Activated naive CD4-positive, alpha-beta T cell treated with anti-CD3 and anti-CD28 coated beads, Interleukin-2, amount 10 ng/mL, durations not matched to agents 7 days and 5 days (primary cell): ENCODE measurements at places on chromosomes 11 and 22.

GRCh38 chr22:46578824-46579561, 41.2 kb upstream of the GRAMD4 start:
- no peak for DNase-seq

- no peak for DNase-seq
These were observed 889.7 kb upstream of the API5 start for GRCh38 chr11:42422090-42422489.

DNA sequence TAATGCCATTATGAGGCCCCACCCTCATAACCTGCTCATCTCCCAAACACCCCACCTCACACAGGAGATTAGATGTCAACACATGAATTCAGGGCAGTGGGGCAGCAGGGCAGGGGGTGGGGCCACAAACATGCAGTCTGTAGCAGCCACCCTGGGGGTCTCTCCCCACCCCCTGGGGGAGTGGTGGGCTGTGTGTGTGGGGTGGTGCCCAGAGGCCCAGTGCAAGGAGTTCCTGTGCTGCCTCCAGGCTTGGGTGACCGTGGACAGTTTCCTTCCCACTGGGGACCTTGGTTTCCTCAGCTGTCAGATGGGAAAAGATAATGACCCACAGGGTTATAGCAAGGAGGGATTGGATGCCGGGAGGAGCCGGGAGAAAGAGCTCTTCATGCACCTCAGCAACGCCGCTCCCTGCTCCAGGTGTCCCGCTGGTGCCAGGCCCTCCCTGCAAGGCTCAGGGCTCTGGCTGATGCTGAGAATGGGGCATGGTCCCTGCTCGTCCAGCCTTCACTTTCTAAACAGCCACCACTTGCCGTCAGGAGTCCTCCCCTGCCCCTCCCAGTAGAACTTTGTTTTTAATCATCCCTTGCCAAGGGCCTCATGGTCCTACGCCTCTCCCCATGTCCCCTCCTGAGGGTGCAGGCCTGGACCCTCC, 2.0 kb upstream of the MRGPRF start:
- DNase-seq, result no peak

DNA sequence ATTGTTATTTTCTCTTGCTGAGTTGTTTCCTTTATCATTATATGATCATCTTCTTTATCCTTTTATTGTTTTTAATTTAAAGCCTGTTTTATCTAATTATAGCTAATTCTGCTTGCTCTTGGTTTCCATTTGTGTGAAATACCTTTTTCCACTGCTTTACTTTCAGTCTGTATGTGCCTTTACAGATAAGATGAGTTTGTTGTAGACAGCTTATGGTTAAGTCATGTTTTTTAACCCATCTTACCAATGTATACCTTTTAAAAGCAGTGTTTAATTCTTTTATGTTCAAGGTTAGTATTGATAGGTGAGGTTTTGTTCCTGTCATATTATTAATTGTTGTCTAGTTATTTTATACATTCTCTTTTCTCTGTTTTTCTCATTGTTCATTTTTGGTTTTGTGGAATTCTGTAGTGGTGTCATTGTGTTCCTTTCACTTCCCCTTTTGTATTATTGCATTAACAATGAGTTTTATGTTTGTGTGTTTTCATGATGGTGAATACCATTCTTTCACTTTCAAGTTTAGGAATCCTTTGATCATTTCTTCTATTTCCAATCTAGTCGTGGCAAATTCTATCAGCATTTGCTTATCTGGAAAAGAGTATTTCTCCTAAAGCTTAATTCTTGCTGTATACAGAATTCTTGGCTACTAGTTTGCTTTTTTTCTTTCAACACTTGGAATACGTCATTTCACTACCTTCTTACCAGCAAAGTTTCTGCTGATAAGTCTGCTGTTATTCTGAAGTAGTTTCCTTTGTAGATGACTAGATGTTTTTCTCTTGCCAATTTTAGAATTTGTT, 21.8 kb downstream of the OR5AN1 start:
- DNase-seq, result no peak

DNA sequence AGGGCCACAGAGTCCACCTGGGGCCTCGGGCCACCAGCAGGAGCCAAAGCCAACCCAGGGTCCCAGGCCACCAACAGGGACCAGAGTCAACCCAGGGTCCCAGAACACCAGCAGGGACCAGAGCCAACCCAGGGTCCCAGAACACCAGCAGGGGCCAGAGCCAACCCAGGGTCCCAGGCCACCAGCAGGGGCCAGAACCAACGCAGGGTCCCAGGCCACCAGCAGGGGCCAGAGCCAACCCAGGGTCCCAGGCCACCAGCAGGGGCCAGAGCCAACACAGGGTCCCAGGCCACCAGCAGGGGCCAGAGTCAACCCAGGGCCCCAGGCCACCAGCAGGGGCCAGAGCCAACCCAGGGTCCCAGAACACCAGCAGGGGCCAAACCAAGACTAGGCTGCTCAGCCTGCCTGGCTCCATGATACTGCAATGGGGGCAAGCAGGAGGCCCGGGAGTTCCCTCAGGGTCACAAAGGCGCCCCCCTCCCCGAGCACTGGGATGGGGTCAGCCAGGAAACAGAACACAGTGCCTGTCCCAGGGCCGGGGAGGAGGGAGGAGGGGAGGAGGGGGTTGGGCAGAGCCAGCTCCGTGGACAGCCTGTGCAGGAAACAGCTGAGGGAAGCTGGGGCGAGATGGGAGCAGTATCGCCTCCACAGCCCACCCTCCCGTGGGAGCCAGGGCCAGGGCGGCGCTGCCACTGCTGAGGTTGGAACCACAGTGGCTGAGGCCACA, 62.0 kb upstream of the PRR5 start:
- no peak for DNase-seq

GRCh38 chr11:95364324-95365295, 133.6 kb upstream of the SESN3 start:
- DNase-seq, result no peak

DNA sequence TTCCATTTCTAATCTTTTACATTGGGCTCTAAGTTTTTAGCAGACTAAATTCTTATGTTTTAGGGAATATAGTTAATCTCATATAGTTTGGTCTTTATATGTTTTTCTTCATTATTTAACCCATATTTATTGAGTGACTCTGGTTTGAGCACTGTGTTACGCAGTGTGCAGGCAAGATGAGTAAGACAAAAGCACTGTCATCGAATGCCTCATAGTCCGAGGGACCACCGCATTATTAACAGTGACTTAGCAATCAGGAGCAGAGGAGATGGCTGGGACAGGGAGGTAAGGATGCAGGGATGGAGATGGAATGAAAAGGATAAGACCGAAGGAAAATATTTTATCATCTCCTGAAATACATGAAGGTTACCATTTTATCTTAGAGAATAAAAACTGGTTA, 65.2 kb upstream of the CTSC start:
- DNase-seq, result no peak

DNA sequence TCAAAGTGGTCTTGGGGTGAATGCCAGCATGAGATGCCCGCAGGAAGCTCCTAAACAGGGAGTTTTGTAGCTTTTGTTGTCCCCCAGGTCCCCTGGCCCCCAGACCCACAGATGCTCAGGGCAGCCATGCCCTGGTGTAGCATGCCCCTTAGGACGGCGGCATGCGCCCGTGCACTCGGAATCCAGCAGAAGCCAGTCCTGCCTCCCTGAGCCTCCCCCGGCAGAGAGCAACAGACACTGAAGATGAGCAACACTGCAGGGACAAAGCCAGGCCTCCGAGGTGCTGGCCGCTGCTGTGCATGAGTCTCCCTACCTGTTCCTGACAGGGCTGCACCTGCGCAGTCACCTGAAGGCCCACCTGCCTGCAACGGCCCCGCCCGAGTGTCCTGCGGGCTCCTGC, 59.1 kb downstream of the TRMU start:
- no peak for DNase-seq

DNA sequence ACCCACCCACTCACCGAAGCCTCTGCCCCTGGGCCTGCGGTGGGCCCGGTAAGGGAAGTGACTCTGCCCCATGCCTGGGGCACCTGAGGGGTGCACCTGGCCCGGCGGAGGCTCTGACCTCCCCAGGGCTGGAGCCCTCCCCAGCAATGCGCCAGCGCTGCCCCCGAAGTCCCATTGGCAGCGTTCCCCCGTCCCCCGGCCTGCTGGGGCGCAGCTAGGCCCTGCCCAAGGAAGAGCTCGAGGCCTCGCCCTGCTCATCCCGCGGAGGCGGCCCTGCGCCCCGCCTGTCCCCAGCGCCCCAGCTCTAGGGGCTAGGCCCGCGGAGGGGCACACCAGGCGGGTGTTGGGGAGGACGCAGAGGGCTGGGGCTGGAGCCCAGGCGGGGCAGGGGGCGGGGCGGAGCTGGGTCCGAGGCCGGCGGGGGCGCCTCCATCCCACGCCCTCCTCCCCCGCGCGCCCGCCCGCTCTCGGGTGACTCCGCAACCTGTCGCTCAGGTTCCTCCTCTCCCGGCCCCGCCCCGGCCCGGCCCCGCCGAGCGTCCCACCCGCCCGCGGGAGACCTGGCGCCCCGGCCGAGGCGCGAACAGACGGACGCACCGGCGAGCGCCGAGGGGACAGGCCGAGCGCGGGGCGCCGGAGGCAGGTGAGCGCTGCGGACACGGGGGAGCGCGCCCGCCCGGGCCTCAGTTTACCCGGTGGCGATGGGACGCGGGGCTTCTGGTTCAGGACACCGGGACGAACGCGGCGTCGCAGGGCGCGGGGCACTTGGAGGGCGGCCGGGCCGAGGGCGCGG, at the start of gene EPS8L2:
EPS8L2 (plus strand) TSS at position 586 of the 793 bp plus-strand sequence. CDS start 3,177 bp downstream, outside the sequence.
- peak; percentile 53 for DNase-seq

DNA sequence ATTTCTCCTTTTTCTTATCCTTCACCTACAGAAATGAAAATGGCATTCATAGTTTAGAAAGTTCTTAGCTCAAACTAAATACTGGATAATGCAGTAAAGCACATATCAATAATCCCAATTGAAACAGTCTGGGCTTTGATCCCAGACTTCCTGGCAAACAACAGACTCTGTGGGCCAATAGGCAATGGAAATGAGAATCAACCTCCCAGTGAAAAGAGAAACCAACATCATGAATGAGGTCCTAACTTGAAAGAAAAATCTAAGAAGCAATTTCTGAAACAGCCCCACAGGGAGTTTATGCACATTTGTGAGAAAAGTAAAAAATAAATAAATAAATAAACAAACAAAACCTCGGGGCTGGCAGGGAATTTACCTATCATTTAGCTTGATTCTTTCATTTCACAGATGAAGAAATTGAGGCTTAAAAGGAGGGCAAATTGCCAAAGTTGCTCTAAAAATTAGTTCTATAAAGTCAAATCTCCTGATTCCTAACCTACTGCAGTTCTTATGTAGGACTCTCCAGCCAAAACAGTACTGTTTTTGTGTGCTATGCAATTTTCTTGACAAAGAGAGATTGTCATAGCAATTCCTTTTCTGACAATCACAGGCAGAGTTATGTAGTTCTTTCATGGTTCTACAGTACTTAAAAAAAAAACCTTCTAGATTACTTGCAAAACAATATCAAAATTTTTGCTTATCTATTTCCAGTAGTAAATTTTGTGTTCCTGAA, 265.8 kb downstream of the GRM5 start:
- no peak for DNase-seq

- DNase-seq, result no peak
These were observed 1156.6 kb downstream of the TBC1D22A start for GRCh38 chr22:47919001-47919441.

DNA sequence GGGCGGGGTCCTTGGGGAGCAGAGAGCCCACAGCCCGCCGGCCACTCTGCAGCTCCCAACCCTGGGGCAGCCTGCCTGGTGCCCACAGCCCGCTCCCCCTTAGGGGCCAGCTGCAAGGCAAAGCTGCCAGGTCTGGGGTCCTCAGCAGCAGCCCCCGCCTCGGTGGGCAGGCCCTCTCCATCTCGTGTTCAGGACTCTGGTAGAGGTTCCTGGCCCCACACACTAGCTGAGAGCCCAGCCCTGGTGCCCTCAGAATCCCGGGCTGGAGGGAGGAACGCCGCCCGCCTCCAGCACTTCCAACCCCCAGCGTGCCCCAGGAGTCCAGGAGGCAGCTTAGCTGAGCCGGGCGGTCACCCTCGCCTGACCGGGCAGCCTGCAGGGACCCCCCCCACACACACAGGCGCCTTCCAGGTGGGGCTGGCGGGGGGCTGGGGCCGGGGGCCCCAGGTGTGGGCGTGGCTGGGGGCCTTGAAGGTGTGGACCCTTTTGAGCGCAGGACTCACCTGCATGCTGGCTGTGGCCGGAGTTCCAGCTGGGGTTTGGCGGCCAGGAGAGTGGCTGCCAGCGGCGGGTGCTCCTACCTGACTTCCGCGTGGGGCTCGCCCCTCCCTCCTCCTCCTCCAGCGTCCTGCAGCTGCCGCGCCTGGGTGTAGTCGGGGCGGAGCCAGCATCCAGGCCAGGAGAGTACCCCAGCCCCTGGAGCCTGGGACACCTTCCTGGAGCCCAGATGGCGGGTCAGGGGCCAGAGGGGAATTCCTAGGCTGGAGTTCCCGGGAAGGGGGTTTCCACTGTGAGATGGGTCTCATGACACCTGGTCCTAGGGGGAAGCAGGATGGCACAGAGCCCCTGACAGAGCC, at the start of gene ANO9:
ANO9 (minus strand) TSS at position 594 of the 857 bp plus-strand sequence; CDS start at position 509, 85 bp downstream.
- peak; percentile 85 for DNase-seq

DNA sequence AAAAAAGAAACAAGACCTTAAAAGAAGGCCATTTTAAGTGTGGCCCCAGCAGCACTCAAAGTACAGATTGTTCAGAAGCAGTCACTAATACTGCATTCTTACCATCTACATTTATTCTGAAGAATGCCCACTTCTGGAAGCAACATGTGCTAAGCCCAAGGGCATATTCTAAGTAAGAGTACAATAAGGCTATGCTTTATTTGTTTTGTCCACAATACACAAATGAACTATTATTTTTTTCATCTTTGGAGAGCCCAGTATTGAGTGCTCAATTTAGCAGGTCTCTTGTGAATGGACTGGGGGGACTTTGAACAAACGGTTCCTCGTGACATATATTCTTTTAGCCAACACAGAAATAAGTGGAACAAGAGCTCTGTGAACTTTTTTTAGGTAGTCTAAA, 191.4 kb upstream of the CHORDC1 start:
- no peak for DNase-seq

- DNase-seq, result no peak
These were observed 82.4 kb downstream of the ISX start for GRCh38 chr22:35148381-35148780.

DNA sequence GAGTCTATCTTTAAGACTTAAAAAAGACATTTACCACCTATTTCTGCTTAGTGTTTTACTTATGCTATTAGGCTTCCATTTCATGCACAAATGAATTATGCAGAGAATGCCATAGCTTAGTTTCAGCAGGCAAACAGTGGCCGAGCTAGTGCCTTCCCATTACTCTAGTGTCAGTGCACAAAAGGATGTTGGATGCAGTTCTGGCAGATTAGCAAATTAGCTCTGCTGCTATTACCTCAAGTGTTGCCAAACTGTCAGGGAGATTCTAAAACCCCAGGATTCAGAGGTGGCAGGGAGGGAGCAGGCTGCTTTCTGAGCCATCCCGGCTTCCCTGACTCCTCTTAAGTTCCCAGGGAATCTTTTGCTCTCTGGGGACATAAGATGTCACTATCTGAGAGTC, 209.4 kb upstream of the NCAM1 start:
- DNase-seq, result no peak

DNA sequence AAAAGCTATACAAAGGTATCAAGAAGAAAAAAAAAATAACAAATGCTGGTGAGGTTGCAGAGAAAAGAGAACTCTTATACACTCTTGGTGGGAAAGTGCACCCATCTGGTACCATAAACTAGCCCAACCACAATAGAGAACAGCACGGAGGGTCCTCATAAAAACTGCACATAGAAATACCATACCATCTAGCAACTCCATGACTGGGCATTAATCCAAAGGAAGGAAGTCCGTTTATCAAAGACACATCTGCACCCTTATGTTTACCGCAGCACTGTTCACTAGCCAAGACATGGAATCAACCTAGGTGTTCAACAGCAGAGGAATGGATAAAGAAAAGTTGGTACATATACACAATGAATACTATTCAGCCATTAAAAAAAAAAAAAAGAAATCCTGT, 10.8 kb upstream of the CLDN5 start:
- no peak for DNase-seq
